Cerebellar cortex (tissue), 1 donor: ENCODE measurements at places on chromosomes 4 and X.
A peak's percentile ranks its signal among the peaks of the same experiment; 100 is the strongest.

DNA sequence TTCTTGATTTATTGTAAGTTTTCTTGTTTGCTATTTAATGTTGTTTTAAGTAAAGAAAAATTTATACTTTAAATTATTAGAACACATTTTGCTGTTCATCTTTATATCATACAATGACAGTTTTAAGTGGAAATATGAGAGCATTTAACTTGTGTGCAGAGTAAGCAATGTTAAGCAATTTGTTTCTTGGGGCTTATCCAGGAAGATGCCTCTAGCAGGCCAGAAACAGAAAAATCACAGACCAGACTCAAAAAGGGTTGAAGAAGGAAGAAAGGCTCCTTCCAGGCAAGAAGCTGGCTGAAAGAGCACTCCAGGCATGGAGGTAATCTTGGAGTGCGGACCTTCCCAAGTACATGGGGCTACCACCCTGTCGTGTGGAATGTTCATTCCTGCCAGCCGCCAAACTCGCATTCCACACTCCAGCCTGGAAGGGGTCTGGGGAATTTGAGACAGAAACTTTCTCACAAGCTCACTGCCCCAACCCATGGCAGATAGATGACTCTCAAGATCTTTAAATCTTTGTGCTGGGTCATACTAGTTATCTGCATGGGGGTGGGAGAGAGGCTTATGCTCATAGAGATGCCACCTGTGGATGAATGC lies 1521.3 kb upstream of the AGA start:
- DNase-seq = no peak

DNA sequence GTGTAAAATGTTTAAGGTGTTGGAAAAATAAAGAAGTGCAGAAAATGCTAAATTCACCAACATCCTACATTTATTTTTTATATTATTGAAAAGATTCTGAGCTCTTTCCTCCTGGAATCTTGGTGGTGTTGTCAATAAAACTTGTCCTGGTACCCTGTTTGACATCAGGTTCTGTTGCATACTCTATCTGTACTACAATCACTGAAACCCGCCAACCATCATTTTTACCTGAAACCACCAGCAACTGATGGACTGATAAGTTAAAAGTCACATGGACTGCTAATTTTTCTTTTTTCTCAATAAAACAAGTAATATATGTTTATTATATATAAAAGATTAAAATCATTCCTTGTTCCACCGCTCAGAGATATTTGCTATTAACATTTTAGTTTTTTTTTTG lies 23.4 kb downstream of the STAP1 start:
- DNase-seq = no peak

DNA sequence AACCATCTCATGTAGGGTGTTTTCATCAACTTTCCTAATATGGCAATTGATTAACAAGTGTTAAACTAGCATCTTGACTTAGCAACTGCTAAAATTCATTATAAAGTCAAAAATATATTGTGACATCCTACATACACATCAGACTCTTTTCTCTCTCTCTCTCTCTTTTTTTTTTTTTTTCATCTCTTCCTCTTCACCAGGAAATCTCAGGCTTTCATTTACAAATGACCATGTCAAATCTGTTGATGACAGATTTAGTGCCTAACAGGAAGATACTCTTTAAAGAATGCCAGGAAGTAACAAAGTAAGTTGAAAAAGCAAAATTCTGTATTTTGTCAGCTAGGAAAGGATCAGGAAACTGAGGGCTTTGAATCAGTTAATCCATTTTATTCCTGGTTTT lies 365.5 kb downstream of the PCDH7 start:
- no peak for DNase-seq

- no peak for DNase-seq
Observed at GRCh38 chrX:150984169-150984824, 1.2 kb downstream of the HMGB3 start.

DNA sequence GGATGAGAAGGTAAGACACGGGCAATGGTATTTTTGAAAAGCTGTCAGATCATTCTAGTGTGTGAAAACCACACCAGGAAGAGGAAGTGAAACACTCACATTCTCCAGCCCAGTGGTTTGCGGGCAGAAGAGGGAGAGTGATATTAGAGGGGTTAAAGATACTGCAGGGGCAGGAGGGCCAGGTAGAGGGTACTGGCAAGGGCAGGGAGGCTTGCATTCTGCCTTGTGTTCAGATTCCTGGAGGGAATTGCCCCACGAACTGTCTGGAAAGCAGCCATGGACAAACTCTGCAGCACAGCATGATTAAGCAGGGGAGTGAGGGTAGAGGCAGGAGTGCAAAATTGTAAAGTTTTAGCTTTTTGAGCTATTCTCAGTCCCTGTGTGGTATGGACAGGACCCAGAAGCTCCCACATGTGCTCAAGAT lies 30.9 kb downstream of the NIPAL1 start:
- no peak for DNase-seq

- no peak for DNase-seq
Observed at GRCh38 chrX:155967653-155968325, 29.7 kb upstream of the IL9R start.

DNA sequence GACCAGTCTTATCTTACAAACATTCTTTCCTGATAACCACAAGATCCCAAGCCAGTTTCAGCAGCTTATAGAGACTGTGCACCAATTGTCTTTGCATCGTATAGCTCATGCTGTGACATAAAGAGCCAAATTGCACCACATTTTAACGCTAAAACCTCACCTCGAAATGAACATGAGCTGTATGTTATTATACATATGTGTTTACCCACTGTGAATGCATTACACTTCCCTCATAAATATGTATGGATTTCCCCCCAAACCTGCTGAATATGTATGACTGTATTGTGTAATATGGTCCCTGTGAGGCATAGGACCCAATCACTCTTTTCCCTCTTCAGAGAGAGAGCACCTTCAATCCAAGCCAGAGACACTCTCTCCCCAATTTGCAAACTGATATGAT lies 692.4 kb downstream of the NLGN4X start:
- no peak for DNase-seq

- no peak for DNase-seq
Observed at GRCh38 chr4:96305030-96305429, 465.1 kb downstream of the PDHA2 start.

DNA sequence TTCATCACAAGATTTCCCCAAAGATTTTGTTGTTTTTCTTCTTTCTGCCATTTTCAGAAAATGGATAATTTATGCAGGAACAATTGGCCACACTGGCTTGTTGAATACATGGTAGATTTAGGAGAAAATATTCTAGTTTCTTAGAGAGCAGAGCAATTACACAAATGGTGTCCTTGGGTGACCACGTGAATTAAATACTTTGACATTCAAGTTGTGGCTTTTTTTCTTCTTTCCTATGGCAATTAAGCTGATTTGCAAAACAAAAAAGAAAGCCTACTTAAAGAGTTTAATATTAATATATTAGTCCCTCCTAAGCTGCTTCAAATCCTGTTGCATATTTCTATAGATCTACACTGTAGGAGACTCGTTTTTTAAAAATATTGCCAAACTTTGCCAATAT lies 133.0 kb upstream of the HTR2C start:
- DNase-seq = no peak

GRCh38 chr4:185183622-185184281 lies 20.0 kb downstream of the CFAP97 start:
- peak; percentile 95 for DNase-seq

DNA sequence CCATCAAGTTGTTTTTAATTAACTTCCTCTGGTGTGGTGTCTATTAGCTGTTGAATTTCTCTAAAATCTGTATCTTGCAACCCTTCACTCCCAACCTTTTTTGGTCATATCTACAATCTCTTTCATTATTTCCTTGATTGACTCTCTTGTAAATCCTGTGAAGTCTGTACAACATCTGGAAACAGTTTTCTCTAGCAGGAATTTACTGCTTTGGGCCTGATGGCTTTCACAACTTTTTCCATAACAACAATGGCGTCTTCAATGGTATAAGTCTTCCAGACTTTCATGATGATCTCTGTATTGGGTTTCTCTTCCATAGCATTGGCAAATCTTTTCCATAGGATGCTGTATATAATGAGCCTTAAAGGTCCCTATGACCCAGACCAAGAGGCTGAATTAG lies 49.0 kb downstream of the TBC1D19 start:
- no peak for DNase-seq

DNA sequence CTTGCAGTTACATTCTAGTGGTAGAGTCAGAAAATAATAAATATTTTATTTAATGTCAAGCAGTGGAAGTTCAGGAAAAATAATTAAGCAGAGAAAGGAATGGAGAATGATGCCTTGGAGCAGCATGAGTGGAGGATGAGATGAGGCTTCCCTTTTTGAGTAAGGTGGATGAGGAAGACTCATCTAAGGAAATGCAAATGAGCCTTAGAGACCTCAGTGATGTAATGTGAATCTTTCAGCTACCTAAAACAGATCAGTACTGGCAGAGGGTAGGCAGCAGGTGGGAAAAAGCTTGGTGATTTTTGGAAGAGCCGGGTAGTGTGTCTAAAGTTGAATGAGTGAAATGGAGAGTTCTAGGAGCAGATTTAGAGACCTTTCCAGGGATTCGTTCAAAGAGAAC lies 118.2 kb downstream of the GRID2 start:
- DNase-seq = no peak

GRCh38 chrX:32045149-32045548 lies 973.3 kb upstream of the FTHL17 start:
- DNase-seq = no peak

- DNase-seq = no peak
Observed at GRCh38 chr4:152464030-152464823, 71.7 kb downstream of the FBXW7 start.

GRCh38 chrX:147522981-147523380 lies 388.7 kb upstream of the FMR1 start:
- peak; percentile 63 for DNase-seq

DNA sequence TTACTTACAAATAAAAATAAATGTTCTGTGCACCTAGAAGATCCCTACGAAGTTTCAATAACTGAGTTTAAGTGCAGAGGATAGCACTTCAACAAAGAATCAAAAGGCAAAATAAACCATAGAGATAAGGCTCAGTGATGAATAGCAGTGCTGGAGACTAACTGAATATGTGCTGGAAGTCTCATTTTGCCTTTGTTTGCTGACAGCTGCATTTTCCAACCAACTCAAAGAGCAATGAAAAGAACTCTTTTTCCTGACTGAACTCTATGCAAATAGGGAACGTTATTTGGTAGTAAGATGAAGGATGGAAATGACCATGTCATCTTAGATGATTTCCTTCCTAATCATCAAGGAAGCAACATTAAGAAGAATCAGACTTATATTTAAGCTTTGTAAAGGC lies 32.7 kb upstream of the ADH7 start:
- DNase-seq = no peak

DNA sequence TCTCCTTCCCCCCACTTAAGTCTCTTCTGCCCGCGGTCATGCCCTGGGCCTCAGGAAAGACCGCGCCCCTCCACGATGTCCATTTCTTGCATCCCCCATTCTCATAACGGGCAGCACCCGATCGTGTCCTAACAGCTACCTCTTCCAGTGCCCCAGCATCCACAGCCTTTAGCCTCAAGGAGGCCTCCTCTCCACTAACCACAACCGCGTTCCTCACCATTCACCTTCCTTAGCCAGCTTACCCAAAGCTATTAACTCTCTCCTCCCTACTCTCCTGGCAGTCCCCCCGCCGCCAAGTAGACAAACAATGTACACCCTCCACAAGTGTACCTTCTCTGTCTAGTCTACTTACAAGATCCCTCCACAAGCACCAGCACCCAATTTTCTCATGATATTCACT lies 58.6 kb upstream of the PAGE5 start:
- peak; percentile 13 for DNase-seq
